IMR-90 (cell line): ENCODE measurements at places on chromosomes 11 and 22.

GRCh38 chr11:103929170-103929903, 107.1 kb upstream of the DDI1 start:
- no peak for DNase-seq

DNA sequence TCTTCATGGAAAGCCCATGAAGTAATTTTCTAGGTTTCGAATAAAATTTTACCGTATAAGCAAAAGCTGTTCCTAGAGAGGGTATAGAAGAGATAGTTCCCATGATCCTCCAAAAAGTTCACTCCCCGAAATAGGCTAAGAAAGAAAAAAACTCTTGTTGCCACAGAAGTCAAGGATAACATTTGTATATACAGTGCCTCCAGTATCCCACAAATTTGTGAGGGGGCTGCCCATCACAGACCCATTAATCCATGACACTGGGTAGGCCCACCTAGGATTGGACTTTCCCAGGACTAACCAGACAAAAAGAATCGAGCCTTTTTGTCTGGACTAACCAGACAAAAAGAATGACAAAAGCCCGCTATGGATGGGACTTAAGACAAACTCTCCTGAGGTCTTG, 233.0 kb downstream of the DDX10 start:
- no peak for DNase-seq

- no peak for DNase-seq
Measured at GRCh38 chr11:134628426-134628825, 216.4 kb upstream of the B3GAT1 start.

- no peak for DNase-seq
Measured at GRCh38 chr22:49297871-49298721, 529.6 kb downstream of the BRD1 start.

GRCh38 chr11:71240865-71241691, 11.3 kb downstream of the SHANK2 start:
- peak; percentile 94 for DNase-seq

- peak; percentile 76 for DNase-seq
Measured at GRCh38 chr22:41022470-41023298, 69.7 kb upstream of the EP300 start.

DNA sequence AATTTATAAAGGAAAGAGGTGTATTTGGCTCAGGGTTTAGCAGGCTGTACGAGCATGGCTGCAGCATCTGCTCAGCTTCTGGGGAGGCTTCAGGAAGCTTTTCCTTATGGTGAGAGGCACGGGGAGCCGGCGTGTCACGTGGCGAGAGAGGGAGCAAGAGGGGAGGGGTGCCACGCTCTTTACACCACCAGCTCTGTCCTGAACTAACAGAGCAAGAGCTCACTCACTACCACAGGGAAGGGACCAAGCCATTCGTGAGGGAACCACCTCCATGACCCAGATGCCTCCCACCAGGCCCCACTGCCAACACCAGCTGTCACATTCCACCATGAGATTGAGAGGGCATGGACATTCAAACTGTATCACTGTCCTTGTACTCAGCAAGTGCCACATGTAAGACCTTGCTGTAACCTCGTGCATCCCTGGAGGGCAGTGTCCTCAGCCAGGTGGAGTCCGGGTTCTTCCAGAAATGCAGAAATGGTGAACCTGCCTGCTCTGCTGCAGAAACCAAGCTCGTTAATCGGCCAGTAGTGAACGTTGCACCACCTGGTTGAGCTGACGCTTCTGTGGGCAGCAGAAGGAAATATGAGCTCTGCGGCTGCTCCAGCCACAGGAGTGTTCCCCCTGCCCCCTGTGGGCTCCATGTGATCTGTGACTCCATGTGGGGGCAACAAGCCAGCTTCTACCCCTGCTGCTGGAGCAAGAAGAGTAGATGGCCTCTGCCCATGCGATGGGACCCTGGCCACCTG, 368.6 kb downstream of the TBC1D22A start:
- DNase-seq: no peak

DNA sequence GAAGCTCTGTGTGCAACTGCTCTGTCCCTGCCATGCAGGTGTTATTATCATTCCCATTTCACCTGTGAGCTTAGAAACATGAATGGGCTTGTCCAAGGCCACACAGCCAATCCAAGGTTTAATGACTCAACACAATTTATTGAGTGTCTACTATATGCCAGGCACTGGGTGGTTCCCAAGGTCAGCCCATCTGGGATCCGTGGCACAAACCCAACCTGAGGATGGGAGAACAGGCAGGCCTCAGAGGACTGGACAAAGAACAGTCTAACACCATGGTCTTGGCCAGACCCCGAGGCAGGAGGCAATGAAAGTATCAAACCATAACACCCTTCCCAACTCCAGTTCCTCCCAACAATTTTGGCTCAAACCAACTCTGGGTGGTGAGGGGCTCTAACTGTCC, 15.7 kb downstream of the SPATA19 start:
- no peak for DNase-seq

- no peak for DNase-seq
Measured at GRCh38 chr11:20626279-20626678, 26.9 kb downstream of the SLC6A5 start.

DNA sequence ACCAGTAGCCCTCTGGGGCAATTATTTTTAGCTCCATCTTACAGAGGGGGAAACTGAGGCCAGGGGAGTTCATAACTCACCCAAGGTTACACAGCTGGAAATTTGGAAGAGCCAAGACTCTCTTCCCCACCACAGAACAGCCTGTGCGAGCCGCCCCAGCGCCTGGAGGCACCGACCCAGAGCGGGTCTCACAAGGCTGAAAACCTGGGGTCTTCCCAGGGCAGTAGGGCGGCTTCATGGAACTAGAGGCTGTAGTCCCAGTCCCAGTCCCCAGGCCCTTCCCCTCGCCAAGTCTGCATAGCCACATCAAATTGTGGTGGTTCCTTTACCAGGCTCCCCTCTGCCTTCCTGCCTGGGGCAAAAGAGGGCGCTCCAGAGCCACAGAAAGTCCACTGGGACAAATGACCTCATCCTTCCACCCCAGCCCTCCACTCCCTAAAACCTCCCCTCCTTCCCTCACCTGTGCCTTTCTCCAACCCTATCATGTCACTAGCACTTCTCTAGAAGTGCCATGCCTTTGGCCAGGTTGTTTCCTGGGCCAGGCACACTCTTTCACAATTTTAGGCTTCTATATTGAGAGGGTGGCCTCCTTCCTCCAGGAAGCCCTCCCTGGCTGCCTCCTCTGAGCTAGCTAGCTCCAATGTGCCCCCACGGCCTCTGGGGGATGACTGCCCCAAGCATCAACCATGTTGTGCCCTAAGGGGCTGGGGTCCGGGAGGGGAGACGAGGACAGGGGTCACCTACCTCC, 15.2 kb upstream of the CDC42EP1 start:
- DNase-seq: peak; percentile 58

- no peak for DNase-seq
Measured at GRCh38 chr11:113449743-113450142, 25.5 kb downstream of the DRD2 start.

GRCh38 chr11:45252877-45253276, 33.3 kb downstream of the SYT13 start:
- no peak for DNase-seq
